ENCODE measurements at places on chromosomes 1 and 21.

DNA sequence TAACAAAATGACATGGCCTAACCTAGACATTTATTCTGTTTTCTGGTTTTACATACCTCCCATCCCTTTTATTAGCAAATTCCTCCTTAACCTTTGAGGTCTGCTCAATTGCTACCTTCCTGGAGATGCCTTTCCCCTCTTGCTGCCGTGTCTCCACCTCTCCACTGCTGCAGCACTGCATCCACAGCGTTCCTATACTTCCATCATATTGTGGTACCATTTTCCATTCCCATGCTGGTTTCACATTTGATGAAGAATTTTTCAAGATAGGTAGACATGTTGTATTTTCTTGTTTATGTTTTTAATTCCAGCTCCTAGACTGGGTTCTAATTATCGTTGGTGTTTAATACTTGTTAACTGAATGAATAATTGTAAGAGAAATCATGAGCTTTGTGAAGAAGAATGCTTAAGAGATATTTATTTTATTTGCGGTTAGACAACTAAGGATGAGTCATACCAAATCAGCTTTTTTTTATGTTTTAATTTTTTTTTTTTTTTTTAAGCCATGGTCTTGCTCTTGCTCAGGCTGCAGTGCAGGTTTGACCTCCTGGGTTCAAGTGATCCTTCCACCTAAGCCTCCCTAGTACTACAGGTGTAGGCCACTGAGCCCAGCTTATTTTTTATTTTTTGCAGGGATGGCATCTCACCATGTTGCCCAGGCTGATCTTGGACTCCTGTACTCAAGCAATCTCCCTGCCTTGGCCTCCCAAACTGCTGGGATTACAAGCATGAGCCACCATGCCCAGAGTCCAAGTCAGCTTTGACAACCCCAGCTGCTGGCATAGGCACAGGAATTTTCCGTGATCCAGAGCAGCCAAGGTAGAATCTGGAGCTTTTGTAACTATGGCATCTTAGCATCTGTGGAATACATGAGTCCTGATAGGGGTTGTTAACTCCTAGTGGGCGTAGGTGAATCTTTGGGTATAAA is 44.0 kb downstream of the ATP6V1G3 start:
- no peak for DNase-seq

- DNase-seq = no peak
Measured at GRCh38 chr1:39652554-39652953, 13.1 kb upstream of the HEYL start.

GRCh38 chr21:44850905-44851657 is 22.4 kb downstream of the PTTG1IP start:
- DNase-seq = no peak

DNA sequence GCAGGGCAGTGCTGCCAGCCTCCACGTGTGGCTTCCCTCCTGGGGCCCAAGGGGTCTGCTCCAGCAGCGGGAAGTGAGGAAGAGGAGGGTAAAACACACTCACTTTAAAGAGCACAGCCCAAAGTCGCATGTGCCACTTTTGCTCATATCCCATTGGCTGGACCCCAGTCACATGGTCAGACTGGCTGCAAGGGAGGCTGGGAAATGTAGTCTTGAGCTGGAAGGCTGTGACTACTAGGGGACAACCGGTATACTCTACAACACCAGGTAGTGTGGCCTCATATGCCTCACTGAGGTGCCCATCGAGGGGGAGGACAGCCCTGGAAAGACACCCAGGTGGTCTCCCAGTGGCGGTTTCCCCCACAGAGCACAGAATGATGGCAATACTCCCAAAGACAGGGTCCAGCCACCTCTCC is 45.2 kb downstream of the CAMK2N1 start:
- peak; percentile 11 for DNase-seq

DNA sequence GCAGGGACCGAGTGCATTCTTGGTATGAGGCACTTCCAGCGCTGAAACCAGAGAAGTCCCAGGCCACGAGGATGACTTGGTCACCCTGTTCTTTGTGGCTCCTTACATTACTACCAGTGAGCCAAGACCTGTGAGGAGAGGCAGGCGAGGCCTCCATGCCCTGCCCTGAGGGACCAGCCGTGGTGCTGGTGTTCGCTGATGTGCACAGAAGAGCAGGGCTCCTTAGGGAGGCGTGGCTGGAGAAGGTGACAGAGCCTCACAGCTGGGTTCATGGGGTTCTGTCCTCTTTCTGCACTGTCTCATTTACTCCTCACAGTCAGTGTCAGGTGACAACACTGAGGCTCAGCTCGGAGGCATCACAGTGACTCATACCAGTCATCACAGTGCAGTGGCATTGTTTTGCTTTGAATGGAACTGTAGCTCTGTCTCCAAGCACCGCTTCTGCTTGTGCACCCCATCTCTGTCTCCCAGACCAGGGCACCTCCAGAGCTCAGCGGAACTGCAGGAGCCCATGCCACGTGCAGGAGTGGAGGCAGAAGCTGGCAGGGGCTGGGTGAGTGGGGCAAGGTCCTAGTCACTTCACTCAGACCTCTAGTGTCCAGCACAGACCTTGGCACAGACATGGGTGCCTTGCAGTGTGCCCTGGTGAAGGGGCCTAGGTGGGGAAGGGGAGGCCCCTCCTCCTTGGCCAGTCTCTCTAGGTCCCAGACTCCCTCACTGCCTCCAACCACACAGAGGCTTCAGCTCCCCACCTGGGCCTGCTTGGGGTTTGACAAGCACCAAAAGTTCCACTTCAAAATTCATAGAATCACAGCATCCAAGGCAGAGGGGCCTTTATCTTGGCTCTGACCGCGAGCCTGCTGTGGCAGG is 310.9 kb downstream of the MATN1 start:
- no peak for DNase-seq

DNA sequence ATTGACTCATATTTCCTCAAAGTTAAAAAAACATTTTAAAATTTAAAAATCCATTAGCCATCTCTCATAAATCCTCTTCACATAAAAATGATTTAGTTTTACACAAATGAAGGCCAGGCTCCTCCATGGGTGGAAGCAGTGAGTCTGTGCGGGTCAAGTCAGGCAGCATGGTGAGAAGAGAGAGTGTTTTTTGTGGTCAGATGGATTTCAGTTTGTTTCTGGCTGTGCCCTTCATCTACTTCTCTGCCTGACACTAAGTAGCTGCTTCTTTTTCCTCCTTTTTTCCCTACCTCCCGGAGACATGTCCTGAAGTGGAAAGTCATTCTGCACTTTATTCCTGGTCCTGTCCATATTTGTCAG is 10.3 kb downstream of the PLA2G4A start:
- no peak for DNase-seq

DNA sequence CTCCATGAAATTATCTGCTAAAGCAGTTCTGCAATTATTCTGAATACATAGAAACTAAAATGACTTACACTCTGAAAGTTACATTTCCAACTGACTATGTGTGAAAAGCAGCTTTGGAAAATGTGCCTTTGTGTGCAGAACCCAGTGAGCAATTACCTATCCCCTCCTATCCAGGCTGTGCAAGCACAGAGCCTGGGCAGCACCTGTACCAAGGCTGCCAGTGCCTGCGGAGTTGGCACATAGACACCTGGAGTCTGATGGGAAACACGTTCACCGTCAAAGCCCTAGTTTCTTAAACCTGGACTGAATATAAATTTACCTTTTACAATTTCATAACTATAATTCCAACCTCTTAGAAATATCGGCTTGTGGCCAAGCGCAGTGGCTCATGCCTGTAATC is 307.3 kb downstream of the KCNH1 start:
- no peak for DNase-seq

GRCh38 chr1:228457017-228457395 is 30.2 kb upstream of the RNF187 start:
- DNase-seq = no peak

DNA sequence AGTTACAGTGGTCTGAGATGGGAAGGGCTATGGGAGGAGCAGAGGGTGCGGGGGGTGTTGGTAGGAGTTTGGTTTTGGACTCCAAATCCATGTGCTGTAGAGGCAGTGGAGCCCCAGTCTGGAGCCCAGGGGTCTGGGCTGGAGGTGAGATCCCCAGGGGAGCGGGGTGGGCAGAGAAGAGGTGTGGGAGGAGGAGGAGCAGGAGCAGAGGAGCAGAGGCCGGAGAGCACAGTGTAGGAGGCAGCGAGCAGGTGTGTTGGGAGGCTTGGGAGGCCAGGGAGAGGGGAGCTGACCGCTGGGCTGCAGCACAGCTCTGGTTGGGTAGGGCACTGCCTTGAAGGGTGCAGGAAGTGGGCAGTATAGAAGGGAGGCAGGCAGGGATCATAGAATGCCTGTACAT is 28.9 kb downstream of the LHX4 start:
- DNase-seq = no peak
